Pericardium fibroblast (primary cell): ENCODE measurements at places on chromosomes 11 and 22. TPM values are rescaled to one million over a fixed set of nuclear protein-coding genes. Genes with fewer than 3 reads are reported as not detected.

MPEG1 gene
- total RNA-seq = not detected in 2 replicates

MISFA gene
- total RNA-seq = not detected in 2 replicates

OR6A2 gene
- total RNA-seq = not detected in 2 replicates

TBX10 gene
- not detected in 2 replicates for total RNA-seq

SERHL2 gene
- total RNA-seq = 1.9 and 11.5 TPM in 2 replicates

CLCF1 gene
- total RNA-seq = 5.5 and 12.0 TPM in 2 replicates

RGL4 gene
- total RNA-seq = not detected in 2 replicates

APBB1 gene
- 34.5 and 36.4 TPM in 2 replicates for total RNA-seq

EPS8L2 gene
- total RNA-seq = 18.2 and 19.9 TPM in 2 replicates

OR5B21 gene
- total RNA-seq = not detected in 2 replicates

B4GALNT4 gene
- total RNA-seq = 3.0 and 28.3 TPM in 2 replicates

BDNF gene
- total RNA-seq = 0.34 and 4.1 TPM in 2 replicates

OR5P2 gene
- not detected in 2 replicates for total RNA-seq

SLC29A2 gene
- total RNA-seq = 0.26 TPM in 1 of 2 replicates, not detected in the other
